Hippocampal formation (tissue), 2 donors: ENCODE measurements at places on chromosomes 6 and 20.

- no peak for DNase-seq
These were observed 23.2 kb upstream of the SRF start for GRCh38 chr6:43147691-43148477.

DNA sequence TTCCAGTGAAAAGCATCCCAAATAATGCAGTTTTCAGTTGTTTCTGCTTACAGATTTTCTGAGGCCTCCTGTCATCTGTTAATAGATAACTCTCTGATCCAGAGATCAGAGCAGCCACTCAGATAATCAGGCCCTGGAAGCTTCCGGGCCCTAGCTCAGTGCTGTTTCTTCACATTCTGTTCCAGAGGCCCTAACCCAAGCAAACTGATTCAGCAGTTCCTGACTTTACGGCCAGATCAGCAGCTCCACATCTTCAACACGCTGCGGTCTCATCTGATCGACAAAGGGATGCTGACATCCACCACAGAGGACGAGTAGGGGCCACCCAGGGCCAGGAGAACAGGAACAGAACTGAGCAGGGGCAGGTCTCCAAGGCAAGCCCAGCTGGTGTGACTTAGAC, 63.1 kb downstream of the CDS2 start:
- no peak for DNase-seq

- no peak for DNase-seq
These were observed 3.2 kb downstream of the MARCKS start for GRCh38 chr6:113860181-113860955.

- DNase-seq: no peak
These were observed 15.5 kb downstream of the ITPR3 start for GRCh38 chr6:33636655-33637054.

DNA sequence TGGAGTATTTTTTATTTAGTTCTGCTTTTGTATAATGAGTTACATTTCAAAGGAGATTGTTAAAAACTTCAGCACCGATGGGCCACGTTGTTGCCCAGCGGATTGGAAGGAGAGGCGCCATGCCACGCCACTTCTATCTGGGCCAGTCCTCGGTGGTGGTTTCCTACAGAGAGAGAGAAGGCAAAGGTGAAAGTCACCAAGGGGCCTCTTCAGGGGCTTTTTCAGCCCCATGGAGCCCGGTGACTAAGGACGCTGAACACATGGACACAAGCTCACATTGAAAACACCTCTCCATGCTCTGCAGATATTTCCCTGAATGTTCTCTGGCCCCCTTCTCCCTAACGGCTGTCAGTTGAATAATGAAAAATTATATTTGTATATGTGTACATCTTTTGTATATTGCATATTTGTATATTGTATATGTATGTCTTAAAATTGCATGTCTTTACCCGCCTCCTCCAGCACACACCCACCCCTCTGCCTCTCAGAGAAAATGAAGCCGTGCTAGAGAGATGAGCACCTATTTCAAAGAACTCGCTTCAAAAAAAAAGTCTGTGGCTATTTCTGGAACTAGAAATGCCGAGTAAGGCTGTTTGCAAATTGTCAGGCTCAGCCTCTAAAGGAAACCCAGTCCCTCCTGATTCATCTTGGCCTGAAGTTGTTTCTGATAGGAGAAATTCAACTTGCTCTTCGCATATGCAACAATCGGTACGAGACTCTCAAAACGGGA, 91.9 kb upstream of the CDH4 start:
- no peak for DNase-seq

DNA sequence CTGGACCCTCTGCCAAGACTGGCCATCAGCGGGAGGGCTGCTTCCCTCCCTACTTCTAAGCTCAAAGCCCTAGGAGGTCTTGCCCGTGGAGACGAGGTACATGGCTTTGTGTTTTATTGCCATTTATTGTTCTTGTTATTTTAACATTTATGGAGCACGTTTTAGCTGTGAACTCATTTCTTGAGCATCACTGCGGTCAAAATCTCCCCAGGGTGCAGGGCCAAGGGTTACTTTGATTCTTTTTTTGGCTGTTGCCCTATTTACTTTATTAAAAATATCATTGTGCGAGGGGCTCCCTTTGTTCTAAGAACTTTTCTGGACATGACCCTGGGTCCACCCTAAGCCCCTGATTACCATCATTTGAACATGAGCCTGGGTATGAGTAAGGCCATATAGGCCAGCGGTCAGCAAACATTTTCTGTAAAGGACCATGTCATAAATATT, 51.6 kb downstream of the EYA2 start:
- DNase-seq: no peak

DNA sequence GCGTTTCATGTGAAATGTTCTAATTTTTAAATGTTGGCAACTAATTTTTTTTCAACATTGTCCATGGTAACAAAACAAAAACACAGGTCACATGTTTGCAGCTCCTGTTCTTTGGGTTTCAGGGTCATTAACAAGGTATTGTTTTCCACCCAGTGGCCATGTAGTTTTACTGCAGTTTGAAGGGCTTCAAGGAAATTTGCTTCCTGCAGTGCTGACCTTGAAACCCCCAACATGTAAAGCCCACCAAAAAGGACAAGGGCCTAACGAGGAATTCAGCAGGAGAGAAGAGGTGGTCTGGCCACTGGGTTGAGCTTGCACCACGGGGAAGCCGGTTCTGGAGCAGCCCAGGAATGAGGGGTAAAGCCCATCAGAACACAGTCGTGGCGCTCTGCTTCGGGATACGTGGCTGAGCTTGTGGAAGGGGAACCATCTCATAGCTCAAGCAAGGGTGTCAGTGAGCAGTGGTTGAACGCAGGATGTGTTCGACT, 13.9 kb upstream of the KLHL31 start:
- no peak for DNase-seq

DNA sequence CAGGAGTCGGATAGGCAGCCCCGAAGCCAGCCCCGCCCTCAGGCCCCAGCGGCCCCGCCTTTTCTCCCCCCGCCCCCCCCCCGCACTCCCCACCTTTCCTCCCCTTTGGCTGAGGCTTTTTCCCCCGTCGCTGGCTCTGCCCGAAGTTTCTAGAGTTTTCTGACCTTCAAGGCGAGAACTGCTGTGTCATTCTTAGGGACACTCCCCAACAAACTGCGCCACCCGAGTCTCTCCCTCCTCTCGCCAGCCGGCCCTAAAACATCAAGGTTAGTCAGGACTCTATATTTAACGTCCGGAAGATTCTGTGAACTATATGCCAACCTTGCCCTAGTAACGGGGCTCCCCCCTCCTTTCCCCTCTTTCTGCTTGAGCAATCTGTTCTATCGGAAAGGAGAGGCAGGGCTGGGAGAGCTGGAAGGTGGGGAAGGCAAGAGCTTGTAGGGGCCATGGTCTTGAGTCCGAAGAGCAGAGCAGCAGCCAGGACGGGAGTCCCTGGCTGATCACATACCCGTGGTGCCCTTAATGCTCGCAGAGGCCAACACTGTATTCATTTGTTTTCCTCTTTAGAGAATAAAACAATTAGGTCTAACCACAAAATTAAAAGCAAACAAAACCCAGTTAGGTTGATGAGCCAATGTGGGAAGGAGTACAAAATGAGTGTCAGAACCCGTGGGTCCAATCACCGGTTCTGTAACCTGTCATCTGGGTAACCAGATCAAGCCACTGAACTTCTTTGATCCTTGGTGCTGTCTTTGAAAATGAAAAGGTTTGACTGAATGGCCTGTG, 5.3 kb upstream of the HSPA1B start:
- peak; percentile 84 for DNase-seq

DNA sequence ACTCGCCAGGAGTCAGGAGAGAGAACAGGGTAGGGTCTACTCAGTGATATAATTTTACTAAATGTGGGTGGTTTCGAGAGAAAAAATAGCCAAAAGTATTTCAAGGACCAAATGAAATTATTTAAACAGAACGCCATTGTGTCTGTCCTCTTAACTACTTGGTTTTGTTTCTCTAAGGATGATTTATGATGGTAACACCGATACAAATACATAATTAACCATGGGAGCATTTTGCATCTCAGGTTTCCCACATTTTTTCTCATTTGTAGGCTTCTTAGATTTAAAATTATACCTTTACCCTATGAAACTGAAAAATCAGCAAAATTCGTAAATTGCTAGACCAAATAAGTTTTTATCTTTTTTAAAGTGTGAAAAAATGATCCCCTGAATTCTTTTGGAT, 188.2 kb downstream of the ZFP64 start:
- DNase-seq: no peak

- no peak for DNase-seq
These were observed 8.5 kb downstream of the TPD52L2 start for GRCh38 chr20:63873477-63873971.

- no peak for DNase-seq
These were observed 217.5 kb downstream of the GJA1 start for GRCh38 chr6:121652726-121653623.

DNA sequence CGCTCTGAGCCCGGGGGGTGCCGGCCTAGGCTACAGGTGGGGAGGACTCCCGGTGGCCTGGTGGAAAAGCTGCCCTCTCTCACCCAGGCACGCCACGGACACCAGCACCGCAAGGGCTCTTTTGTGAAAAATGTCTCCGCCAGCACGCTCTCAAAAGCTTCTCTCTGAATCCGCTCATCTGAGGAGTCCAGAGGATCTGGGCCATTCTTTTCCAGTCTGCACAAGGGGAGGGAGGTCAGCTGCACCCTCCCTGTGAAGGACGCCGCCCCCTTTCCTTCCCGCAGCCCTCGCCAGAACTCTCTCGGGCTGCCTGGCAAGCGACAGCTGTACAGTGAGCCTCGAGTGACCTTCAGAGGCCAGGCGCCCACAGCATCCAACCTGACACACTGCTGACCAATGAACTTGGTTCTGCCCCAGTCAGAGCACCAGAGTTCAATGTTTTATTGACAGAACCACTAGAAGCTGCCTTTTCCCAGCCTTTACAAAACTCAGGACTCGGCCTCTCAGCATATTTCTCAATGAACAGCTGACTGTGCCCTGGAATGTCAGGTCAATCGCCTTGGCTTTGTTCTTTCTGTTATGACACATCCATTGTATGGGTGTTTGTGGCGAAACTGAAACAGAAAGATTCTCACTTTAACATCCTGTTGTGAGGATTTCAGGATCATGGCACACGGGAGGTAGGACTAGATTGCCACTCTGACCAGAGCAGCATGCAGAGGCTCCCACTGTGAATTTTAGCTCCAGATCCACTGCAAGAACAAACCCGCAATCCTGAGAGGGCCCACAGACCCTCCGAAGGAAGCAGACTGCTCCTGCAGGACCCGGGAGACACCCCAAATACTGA, 26.7 kb downstream of the SERPINB9 start:
- peak; percentile 3 for DNase-seq

GRCh38 chr20:57117296-57117695, 149.1 kb downstream of the BMP7 start:
- DNase-seq: no peak

DNA sequence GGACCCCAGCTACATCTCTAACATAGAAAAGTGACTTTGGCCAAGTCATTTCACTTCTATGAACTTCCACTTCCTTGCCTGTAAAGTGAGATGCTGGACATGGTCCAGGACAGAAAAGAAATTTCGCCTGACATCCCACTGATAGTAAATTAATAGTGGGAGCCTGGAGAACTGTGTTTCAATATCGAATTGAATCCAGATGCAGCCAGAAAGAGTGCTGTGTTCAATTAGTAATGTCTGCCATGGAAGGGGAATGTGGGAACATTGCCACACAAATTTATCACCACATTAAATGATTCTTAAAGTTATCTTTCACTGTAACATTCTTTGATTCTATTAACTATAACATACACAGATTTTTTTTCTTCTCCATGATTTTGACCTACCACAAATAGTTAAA, 255.0 kb downstream of the HACE1 start:
- no peak for DNase-seq

DNA sequence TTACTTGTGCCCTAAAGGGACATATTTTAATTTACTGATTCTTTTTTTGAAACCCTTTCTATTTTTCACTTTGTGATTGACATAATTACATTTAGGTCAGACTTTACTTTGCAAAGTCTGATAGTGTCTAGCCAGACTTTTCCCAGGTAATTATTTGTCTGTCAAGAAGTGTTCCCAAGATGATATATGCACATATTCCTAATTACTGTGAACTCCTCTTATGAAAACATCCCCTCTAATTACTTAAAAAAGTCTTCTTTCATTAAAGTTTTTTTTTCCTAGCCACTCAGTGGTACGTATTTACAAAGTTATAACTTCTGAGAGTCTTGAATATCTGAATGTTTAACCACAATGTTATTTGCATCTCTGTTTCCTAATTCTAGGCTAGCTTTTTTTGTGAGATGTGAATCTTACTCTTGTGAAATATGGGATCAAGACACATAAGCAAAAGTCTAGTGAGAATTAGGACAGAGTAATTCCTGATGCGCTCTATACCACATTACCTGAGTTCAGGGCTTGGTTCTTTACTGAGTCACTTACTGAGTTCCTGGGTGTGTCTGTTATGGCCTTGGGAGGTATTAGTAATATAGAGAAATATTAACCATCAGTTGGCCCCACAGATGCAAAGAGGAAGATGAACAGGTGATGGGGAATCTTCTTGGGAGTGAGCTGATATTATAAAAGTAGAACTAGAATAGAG, 27.9 kb downstream of the FAM83B start:
- no peak for DNase-seq

GRCh38 chr6:10302566-10303235, 112.2 kb downstream of the TFAP2A start:
- no peak for DNase-seq

GRCh38 chr20:31870726-31871617, 538 bp downstream of the TTLL9 start:
- no peak for DNase-seq
